CD8-positive, alpha-beta memory T cell (primary cell): ENCODE measurements at places on chromosomes 4 and X.

GRCh38 chr4:156346959-156347385 is 393.3 kb upstream of the CTSO start:
- no peak for DNase-seq

- no peak for DNase-seq
Measured at GRCh38 chrX:107804427-107804826, 21.2 kb upstream of the MID2 start.

DNA sequence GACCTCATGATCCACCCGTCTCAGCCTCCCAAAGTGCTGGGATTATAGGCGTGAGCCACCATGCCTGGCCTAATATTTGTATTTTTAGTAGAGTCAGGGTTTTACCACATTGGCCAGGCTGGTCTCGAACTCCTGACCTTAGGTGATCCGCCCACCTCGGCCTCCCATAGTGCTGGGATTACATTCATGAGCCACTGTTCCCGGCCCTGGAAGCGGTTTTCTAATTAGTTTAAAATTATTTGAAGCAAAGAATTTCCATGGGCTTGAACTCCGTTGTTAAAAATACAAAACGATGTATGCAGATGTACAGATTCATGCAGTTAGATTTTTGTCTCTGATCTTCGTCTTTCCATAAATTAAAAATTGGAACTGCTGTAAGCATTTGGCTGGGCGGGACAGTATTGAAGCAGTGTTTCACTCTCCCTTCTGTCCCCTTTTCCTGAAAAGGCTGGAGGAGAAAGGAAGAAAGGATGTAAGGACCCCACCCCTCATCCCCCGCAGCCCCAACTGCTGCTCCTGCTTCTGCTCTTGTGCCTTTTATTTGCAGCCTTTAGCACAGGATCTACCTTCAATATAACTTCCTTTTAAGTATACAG is 12.0 kb downstream of the TRAPPC11 start:
- DNase-seq, result no peak

DNA sequence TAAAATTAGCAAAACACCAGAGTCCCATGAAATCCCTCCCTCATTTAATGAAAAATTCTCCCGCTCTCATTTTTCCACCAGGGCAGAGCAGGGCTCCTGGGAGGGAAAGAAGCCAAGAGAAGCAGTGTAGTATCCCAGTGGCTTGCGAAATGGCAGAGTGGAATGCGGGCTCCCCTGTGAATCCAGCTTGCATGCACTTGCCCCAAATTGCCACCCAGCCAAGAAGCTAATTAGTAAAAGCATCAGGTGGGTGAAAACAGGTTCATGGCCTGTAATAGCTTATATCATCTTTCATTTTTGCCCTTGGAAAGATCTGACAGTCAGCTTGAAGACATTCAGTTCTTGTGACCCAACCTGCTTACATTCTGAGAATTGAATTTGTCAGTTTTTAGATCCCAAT is 10.1 kb downstream of the AMOT start:
- no peak for DNase-seq

GRCh38 chrX:149207518-149207917 is 297.6 kb downstream of the IDS start:
- no peak for DNase-seq

DNA sequence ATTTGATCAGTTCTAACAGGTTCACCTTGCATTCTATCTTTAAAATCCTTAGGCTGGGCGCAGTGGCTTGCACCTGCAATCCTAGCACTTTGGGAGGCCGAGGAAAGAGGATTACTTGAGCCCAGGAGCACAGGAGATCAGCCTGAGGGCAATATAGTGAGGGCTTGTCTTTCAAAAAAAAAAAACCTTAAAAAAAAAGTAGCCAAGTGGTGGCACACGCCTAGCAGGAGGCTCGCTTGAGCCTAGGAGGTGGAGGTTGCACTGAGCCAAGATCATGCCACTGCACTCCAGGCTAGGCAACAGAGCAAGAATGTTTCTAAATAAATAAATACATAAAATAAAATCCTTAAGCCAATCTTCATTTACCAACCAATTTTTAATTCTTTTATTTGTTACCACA is 75.6 kb downstream of the PRSS12 start:
- DNase-seq, result no peak

- no peak for DNase-seq
Measured at GRCh38 chrX:45537936-45538335, 337.3 kb upstream of the DIPK2B start.

GRCh38 chr4:16573739-16574138 is 324.7 kb downstream of the LDB2 start:
- no peak for DNase-seq
